ENCODE measurements at places on chromosomes 3 and 15.

- DNase-seq = no peak
These were observed 34.2 kb upstream of the SKIL start for GRCh38 chr3:170323331-170323730.

DNA sequence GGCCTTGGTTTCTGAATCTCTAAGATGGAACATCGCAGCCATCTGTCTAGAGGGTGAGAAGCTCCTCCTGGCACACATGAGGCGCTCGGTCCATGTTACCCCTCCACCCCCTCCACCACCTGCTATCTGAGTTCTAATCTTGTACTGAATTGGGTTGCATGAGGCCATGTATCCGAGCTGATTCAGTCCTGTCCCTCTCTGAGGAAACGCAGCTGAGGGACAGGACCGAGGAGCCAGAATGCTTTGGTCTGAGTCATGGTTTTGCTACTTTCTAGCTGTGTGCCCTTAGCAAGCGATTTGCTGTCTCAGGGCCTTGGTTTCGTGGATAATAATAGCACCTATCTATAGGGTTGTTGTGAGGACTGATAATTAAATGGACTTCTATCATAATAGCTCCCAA lies 87.8 kb upstream of the SEC13 start:
- DNase-seq = no peak

DNA sequence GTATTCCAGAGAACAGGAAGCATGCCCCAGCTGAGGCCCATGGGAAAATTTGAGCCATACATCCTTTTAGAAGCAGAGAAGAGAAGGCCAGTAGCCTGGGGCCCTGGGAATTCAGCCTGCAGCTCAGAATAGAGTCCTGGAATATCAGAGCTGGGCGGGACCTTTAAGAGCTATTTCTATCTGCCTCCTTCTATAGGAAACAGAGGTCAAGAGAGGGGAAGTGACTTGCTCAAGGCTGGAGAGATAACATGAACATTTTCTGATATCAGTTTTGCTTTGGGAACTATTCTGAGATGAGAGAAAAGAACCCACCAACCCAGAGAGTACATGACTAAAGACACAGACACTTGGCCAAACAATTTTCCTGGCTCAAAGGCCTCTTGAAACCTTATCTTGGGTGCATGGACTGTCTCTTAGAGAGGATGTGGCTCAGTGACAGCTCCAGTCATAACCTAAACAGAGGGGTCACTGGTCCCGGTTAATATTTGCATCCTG lies 26.0 kb downstream of the MASP1 start:
- DNase-seq = no peak

DNA sequence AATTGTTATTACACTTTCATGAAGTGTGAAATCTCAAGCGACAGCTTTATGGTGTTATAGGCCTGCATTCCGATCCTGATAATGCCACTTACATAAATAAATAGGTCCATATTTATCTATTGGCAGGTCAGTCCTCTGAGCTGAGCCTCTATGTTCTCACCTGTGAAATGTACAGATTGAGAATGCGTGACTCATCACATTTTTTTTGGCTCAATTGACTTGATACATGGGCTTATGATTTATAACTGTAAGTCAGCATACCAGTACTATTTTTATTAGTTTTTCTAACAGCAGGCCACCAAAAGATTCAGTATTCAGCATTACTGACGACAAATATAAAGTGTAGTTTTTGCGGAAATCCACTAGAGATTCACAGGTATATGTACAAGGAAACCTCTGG lies 344.4 kb downstream of the ROBO1 start:
- no peak for DNase-seq

- DNase-seq = no peak
These were observed 5.5 kb downstream of the TM2D3 start for GRCh38 chr15:101646672-101647071.

GRCh38 chr15:29656636-29657475 lies 165.4 kb downstream of the TJP1 start:
- no peak for DNase-seq

- DNase-seq = no peak
These were observed 12.9 kb downstream of the SPINT1 start for GRCh38 chr15:40856746-40857145.

- no peak for DNase-seq
These were observed 46.9 kb upstream of the NEDD4 start for GRCh38 chr15:56040081-56041035.

DNA sequence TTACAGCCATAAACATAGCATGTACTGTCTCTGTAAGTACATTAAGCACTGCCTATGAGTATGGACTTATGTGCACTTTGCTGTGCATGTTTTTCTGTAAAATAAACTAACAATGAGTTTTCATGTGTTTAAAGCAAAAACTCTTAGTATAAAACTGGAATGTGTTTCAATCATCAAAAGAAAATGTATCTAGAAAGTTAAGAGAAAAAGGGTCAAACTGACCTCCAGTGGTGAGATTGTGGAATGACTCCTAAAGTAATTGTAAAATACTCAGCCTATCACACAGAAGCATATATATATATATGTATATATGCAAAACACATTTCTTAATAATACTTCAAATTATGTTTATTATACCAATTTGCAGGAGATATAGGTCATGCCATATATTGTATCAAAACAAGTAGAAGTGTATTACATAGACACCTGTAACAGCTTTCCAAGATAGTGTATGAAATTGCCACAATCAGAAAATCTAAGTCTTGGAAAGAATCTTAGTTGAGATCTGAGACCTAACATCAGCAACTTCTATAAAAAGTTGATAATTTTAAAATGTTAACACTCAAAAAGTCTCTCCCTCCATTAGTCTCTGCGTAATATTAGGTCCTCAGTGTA lies 199.6 kb downstream of the FMN1 start:
- DNase-seq = no peak

DNA sequence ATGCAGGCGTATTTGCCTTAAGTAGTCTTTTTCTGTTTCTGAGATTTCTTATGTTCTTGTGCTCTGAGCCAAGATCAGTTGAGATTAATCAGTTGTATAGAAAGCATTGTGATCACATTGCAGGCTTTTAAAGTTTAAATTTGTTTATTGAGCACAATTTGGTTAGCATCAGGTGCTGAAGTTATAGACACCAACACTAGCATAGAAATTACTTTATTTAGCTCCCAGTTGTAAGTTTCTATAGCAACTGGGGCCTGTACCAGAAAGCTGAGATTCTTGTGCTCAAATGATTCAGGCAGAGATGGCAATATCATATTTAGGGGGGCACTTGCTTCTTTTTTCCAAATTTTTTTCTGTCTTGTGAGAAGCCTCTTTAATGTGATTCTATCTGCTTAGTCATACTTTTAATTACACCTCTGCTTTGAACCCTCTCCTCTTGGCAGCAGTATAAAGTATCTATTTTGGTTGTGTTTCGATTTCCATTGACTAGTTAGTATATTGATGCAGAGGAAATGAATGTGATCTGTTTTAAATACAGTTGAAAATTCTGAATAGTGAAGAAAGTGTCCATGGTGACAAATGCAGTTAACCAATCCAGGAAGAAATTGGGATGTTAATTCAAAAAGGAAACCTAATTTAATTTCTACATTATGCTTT lies 241.7 kb upstream of the GBE1 start:
- no peak for DNase-seq

GRCh38 chr15:63283126-63283525 lies 5.7 kb downstream of the APH1B start:
- DNase-seq = peak; percentile 87

DNA sequence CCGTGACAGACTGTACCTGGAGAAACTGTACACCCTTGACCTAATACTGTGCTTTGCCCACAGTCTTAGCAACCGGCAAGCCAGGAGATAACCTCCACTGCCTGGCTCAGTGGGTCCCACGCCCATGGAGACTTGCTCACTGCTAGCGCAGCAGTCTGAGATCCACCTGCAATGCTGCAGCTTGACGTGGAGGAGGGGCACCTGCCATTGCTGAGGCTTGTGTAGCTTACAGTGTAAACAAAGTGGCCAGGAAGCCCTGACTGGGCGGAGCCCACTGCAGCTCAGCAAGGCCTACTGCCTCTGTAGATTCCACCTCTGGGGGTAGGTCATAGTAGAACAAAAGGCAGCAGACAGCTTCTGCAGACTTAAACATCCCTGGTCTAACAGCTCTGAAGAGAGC lies 189.3 kb downstream of the EDEM1 start:
- no peak for DNase-seq

- no peak for DNase-seq
These were observed 612 bp upstream of the LDHAL6B start for GRCh38 chr15:59205839-59206622.

GRCh38 chr3:164340273-164340672 lies 738.0 kb downstream of the SI start:
- DNase-seq = no peak

- DNase-seq = no peak
These were observed 9.6 kb downstream of the OSBPL11 start for GRCh38 chr3:125585595-125586223.

GRCh38 chr15:53404930-53405493 lies 354.5 kb downstream of the WDR72 start:
- DNase-seq = no peak

DNA sequence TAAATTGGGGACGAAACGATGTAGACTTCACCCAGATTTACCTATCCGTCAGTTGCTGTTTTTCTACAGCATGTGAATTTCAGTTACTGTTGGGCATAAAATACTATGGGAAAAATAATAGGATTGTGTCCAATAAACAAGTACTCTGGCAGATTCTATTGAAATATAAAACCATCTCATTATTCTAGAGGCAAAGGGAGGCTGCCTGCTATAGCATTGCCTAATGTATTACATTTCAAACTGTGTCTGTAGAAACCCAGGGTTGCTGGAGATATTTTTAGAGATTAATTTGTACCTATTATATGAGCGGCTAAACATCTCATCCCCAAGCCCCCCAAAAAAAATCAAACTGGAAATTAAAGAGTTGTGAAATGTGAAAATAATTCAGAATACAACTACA lies 159.6 kb upstream of the IL12A start:
- DNase-seq = no peak

DNA sequence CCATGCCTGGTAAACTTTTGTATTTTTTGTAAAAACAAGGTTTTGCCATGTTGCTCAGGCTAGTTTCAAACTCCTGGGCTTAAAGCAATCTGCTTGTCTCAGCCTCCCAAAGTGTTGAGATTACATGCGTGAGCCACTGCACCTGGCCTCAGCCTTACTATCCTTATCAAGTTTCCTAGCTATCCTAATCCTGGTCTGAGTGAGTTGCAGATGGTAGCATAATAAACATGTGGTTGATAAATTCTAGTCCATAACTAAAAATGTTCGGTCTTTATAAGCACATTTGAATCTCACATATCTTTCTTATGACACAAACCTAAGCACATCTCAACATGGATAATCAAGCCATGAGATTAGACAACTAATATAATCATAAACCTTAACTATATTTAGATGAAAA lies 18.5 kb downstream of the NPHP3 start:
- DNase-seq = no peak

DNA sequence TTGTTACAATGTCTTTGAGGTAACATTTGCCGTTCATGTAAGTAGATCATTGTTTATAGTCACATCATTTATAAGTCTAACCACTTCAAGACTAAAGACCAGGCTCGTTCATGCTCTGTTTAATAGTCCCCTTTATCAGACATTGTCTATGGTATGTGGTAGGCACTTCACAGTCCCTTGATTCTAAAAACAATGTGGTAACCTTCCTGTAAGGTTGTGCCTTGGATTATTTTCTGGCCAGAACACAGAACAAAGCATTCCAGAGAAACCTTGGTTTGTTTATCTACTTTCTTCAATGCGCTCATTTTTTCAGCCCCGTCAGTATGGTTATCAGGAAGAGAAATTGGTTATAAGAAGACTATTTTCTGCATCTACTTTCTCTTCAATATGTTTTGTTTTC lies 16.3 kb upstream of the ST3GAL6 start:
- no peak for DNase-seq

- no peak for DNase-seq
These were observed 35.5 kb upstream of the HACD2 start for GRCh38 chr3:123620343-123620742.

DNA sequence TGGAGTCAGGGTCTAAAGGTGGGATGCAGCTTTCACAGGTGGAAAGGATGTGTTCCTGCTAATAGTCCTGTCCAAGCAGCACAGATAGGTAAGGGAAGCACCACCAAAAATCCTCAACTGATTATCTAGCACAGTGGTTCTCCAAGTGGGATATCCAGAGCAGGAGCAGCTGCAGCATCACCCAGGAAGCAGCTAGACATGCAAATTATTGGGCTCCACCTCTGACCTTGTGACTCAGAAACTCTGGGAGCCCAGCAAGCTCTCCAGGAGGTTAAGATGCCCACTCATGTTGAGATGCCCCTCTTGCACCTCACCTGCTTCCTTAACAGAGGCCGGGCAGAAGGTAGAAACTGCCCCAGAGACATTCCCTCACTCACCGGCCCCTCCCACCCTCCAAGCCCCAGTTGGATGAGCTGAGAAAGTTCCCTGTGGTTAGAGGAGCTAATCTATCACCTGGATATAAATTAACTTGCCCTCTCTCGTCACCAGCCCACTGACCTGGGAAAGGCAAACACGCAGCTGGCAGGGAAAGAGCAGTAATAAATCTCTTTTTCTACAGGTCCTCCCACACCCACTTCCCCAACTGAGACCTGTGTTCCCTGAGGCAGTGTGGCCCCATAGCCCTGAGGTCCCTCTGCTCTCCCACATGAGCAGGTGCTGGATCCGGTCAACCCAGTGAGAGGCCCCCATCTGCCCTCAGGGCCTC lies 39.3 kb downstream of the ADCY5 start:
- DNase-seq = no peak

DNA sequence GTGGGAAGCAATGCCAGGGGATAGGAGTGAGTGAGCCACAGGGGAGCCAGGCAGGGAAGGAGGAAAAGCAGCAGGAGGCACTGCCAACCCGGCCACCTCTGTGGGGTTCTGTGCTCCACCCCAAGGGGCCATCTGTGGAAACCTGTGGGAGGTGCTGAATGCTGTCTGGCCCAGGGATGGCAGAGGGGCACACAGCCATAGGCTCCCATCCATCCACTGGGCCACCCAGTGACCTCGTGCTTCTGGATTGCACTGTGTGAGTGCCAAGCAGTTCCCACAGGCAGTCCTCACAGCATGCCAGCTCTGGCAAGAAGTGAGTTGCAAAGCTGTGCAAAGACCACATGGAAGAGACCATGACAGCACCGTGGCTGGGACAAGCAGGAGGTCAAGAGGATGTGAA lies 27.5 kb downstream of the DNAJB8 start:
- no peak for DNase-seq

GRCh38 chr15:79947009-79947408 lies 24.0 kb downstream of the BCL2A1 start:
- DNase-seq = no peak

- DNase-seq = no peak
These were observed 35.1 kb downstream of the PDCD6IP start for GRCh38 chr3:33833408-33834095.

DNA sequence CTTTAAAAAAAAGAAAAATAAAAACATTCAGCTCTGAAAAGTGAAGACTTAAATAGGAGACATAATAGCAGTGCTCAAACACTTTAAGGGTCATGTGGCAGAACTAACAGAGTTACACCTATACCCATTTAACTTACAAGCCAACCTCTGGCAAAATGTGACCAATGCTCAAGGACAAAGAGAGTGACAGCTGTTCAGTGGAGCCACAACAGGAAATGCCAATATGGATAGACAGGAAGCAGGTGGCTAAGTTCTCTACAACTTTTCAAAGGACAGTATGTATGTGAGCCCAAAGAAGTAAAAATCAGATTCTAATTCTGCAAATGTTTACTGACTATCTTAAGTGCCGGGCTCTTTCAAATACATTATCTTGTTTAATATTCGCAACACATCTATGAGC lies 3.4 kb downstream of the TMCC1 start:
- no peak for DNase-seq

GRCh38 chr3:138609898-138610266 lies 1.3 kb downstream of the FAIM start:
- no peak for DNase-seq

GRCh38 chr15:40430271-40430805 lies 10.4 kb upstream of the BAHD1 start:
- DNase-seq = no peak

All from cardiac septum (tissue), 1 donor.